ENCODE measurements at places on chromosomes 7 and 10. TPM values are rescaled to one million over a fixed set of nuclear protein-coding genes. Genes with fewer than 3 reads are reported as not detected.

DNA sequence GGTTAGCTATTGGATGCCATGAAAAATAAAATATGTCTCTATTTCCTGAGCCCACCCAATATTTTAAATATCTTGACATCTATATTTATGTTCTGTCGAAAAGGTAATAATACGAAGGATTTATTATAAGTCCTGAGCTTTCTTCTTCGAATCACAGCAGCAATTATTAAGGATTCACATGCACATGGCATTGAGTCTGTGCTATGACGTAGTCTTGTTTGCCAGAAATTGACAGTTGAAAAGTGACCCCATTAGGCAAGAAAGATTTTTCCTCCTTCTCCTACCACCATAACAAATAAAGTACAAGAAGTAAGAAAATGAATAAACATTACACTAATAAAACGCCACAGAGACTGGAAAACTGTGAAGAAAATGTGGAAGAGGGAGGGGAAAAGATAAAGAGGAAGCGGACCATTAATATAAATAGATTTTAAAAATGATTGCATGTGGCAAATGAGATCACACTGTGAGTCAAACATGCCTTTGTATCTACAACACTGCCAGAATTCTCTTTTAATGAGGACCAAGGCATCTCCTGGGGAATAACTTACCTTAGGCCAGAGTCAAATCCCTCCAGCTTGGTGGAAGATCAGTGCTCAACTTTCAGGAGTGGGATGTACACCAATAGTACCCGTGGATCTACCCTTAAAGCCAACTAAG lies 21.6 kb downstream of the FZD1 start:
- no peaks in the 10 kb centered on the region for H3K27me3 ChIP-seq
- H3K4me3 ChIP-seq: no peak overlapping the region
- no peak for DNase-seq
- no peak overlapping the region for H3K27ac ChIP-seq
- no peaks in the 10 kb centered on the region for H3K36me3 ChIP-seq
- no peaks in the 10 kb centered on the region for H3K4me1 ChIP-seq

DNA sequence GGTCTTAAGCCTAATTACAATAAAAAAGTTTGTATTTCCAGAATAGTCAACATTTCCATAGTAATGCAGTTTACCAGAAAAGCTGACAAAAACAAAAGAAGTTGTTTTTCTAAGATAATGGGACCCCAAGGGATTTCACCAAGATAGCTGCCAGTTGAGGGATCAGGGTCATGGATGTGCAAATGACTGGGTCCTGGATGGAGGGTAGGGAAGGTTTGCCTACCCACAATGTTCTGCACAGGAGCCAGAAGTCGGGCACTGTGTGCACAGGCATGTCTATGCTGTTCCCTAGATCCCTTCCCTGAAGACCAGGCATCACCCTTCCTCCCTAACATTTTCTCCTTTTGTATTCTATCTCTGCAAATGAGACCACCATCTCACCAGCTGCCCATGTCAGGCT lies 94.1 kb upstream of the FAM133B start:
- H3K4me1 ChIP-seq: peaks cover 60% of the 10 kb centered on the region
- no peaks in the 10 kb centered on the region for H3K36me3 ChIP-seq
- peak overlapping the region; percentile 15 for H3K4me3 ChIP-seq
- H3K27ac ChIP-seq: no peak overlapping the region
- DNase-seq: no peak

GRCh38 chr10:129219364-129219763 lies 247.7 kb upstream of the MGMT start:
- H3K27ac ChIP-seq: no peak overlapping the region
- H3K4me1 ChIP-seq: no peaks in the 10 kb centered on the region
- H3K27me3 ChIP-seq: no peaks in the 10 kb centered on the region

- no peak overlapping the region for H3K27ac ChIP-seq
- no peak overlapping the region for H3K4me3 ChIP-seq
- H3K27me3 ChIP-seq: no peaks in the 10 kb centered on the region
- H3K4me1 ChIP-seq: no peaks in the 10 kb centered on the region
- DNase-seq: no peak
Observed at GRCh38 chr10:34791947-34792346, 23.1 kb downstream of the PARD3 start.

GRCh38 chr10:101986624-101986971 lies 69.4 kb downstream of the ARMH3 start:
- no peak for DNase-seq
- no peak overlapping the region for H3K4me3 ChIP-seq
- peaks cover 27% of the 10 kb centered on the region for H3K36me3 ChIP-seq
- no peaks in the 10 kb centered on the region for H3K27me3 ChIP-seq

DNA sequence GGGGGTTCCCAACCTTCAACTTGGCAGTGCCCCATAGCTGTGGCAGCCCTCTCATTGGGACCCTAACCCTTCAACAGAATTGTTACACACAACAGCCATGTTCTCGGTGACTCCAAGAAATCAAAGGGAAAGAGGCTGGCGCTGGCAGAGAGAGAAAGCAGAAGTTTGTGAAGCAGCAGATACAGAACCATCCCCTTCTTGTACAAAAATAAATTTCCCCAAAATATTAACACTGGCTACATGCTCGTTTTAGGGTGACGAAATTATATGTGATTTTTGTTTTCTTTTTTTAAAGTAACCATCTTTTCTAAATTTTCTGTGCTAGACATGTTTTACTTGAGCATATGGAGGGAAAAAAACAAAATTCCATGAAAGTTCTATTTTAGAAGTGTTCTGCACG lies 45.2 kb upstream of the SAMD8 start:
- no peak overlapping the region for H3K4me3 ChIP-seq
- no peaks in the 10 kb centered on the region for H3K36me3 ChIP-seq
- H3K27ac ChIP-seq: no peak overlapping the region
- no peaks in the 10 kb centered on the region for H3K4me1 ChIP-seq
- no peaks in the 10 kb centered on the region for H3K27me3 ChIP-seq

DNA sequence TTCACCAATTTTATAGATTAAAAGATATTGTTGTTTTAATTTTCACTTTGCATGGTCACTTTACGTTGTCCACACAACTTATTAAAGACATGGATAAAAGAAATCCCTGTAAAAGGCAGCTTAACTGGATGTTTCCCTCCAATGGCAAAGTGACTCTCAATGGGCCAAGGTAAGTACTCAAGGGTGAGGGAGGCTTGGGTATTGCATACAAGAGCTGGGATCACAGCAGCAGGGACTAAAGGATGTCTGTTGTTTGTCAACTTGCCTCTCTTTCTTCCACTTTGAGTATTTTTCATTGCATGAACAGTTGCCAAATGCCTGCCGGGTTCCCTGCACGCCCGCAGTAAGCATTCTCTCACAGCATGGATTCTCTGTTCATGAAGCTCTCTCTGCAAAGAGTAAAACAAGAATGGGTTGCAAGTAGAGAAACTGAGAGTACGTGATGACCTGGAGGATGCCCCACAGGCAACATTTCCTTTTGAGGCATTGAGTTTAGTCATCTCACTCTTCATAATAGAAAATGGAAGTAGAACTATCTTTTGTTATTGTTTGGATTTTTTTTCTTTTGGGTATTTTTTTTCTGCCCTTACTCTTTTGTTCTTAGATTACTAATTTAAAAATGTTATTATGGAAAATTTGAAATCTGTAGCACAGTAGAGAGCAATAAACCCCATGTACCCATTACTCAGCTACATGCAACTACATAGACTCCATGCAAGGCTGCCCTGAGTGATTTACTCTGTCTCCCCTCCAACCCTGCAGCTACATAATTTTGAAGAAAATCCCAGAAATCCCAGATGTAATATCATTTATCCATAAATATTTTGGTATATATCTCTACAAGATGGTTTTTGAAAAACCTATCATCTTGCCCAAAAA lies 26.3 kb downstream of the GPR141 start:
- no peaks in the 10 kb centered on the region for H3K27me3 ChIP-seq
- no peak overlapping the region for H3K27ac ChIP-seq
- H3K4me3 ChIP-seq: no peak overlapping the region

GRCh38 chr10:25072786-25073185 lies 56.4 kb downstream of the THNSL1 start:
- no peaks in the 10 kb centered on the region for H3K4me1 ChIP-seq
- no peaks in the 10 kb centered on the region for H3K36me3 ChIP-seq
- no peak for DNase-seq
- H3K4me3 ChIP-seq: no peak overlapping the region
- no peak overlapping the region for H3K27ac ChIP-seq
- H3K27me3 ChIP-seq: no peaks in the 10 kb centered on the region

DNA sequence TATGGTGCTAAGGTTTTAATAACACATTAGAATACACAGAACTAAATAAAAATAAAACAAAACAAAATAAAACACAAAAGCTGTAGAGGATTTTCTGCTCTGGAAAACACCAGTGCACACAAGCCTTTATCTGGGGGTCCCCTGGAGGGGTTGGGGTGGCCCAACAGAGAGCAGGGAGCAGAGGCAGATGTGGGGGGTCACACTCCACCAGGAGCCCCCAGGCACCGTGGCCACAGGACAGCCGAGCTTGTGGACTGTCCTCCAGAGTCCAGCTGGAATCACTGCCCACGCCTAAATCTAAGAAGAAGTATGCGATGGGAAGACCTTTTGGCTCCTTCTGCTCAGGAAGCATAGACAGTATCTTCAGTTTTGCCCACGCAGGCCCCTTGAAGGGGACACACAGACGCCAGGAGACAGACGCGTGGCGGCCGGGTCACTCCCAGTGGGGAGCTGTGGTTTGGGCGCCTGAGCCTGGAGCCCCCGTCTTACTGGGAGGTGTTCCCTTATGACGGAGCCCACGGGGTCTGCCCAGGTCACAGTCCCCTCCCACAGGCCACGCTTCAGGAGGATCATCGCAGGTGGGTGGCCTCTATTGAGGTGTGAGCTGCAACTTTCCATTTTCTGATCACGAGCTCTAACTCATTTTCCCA lies 595.0 kb downstream of the PTPRN2 start:
- no peak overlapping the region for H3K27ac ChIP-seq
- H3K4me1 ChIP-seq: no peaks in the 10 kb centered on the region
- no peaks in the 10 kb centered on the region for H3K27me3 ChIP-seq
- H3K4me3 ChIP-seq: no peak overlapping the region

DNA sequence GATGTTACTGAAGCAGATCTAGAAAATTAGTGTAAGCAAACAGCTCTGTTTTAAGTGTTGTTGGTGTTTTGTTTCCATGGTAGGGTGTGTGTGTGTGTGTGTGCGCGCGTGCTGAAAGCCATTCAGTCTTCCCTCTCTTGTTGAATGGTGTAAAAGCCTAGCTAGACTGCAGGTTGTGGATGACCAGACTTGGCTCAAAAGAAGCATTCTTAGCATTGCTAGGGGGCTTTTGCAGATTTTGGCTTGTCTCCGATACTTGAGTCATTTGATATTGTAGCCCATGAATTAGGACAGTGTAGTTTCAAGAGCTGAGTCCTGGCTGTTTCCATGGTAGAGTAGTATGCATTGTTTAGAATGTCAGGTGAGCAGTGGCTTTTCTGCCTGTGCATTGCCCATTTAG lies 99.1 kb downstream of the SND1 start:
- H3K27ac ChIP-seq: no peak overlapping the region
- no peaks in the 10 kb centered on the region for H3K27me3 ChIP-seq
- no peak overlapping the region for H3K4me3 ChIP-seq
- peaks cover 15% of the 10 kb centered on the region for H3K4me1 ChIP-seq
- no peak for DNase-seq

DNA sequence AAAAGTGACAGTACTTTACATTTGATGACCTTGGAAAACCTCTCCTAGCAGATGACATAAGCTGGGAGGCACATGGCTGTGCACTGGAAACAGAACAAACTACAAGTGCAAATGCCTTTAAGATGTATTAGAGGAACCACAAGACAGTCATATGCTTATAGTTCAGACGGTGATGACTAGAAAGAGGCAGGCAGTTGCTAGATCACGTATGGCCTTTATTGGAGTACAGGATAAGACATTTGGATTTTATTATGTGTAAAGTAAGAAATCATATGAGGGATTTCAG lies 290.0 kb downstream of the SORCS1 start:
- DNase-seq: no peak
- no peaks in the 10 kb centered on the region for H3K36me3 ChIP-seq
- H3K27ac ChIP-seq: no peak overlapping the region
- H3K4me3 ChIP-seq: no peak overlapping the region
- H3K27me3 ChIP-seq: no peaks in the 10 kb centered on the region

- H3K4me3 ChIP-seq: no peak overlapping the region
- DNase-seq: no peak
- peaks cover 17% of the 10 kb centered on the region for H3K4me1 ChIP-seq
- no peak overlapping the region for H3K27ac ChIP-seq
- no peaks in the 10 kb centered on the region for H3K27me3 ChIP-seq
- H3K36me3 ChIP-seq: no peaks in the 10 kb centered on the region
Observed at GRCh38 chr7:141704741-141705140, 2.8 kb upstream of the DENND11 start.

GRCh38 chr7:44163591-44163990 lies 22.5 kb upstream of the MYL7 start:
- no peaks in the 10 kb centered on the region for H3K4me1 ChIP-seq
- H3K4me3 ChIP-seq: no peak overlapping the region
- H3K27me3 ChIP-seq: no peaks in the 10 kb centered on the region
- DNase-seq: no peak

The ZNF777 gene
- 22.1 TPM for total RNA-seq

The PPP1R17 gene
- not detected for total RNA-seq

The SPAG6 gene
- 0.22 TPM for total RNA-seq

The FAM3C gene
- total RNA-seq: 51.2 TPM

The C10orf95 gene
- total RNA-seq: 0.62 TPM

The HYAL4 gene
- total RNA-seq: not detected

The CDC14C gene
- total RNA-seq: not detected

The ANKRD30A gene
- total RNA-seq: not detected

The MYO3A gene
- total RNA-seq: not detected

The PAX4 gene
- not detected for total RNA-seq

The TMEM213 gene
- not detected for total RNA-seq

Data from CD8-positive, alpha-beta memory T cell (primary cell).